ENCODE measurements at places on chromosomes 12 and 14.
A peak's percentile ranks its signal among the peaks of the same experiment; 100 is the strongest.

GRCh38 chr12:32894566-32894965 is 2.0 kb downstream of the PKP2 start:
- DNase-seq: no peak

DNA sequence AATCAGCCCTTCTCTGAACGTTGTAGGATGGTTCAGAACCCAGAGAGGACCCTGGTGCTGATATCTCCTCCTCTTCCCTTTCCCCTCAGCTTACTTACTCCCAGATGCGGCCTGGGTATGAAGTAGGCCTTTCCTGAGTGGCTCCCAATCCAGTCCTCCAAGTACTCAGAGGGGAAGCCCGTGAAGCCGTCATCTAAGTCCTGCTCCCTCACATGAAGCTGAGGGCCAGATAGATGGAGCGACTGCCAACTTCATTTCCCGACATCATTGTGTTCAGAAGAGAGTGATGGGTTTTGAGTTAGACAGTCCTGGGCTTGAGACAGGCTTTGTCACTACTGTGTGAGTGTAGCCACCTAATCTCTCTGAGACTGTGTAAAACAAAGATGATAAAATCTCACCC is 2.7 kb downstream of the APOLD1 start:
- no peak for DNase-seq

DNA sequence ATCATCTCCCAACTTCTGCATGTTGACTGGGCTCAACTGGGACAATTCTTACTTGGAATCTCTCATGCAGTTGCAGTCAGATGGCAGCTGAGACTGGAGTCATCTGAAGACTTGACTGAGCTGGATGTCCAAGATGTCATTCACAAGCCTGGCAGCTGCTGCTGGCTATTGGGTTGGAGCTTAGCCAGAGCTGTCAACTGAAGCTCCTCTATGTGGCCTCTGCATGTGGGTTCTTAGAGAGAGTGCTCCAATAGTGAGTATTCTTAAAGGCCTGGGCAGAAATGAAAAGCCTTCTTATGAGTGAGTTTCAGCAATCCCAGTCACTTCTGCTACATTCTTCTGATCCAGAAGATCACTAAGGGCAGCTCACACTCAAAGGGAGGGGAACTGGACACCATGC is 440.9 kb downstream of the LRIG3 start:
- no peak for DNase-seq

DNA sequence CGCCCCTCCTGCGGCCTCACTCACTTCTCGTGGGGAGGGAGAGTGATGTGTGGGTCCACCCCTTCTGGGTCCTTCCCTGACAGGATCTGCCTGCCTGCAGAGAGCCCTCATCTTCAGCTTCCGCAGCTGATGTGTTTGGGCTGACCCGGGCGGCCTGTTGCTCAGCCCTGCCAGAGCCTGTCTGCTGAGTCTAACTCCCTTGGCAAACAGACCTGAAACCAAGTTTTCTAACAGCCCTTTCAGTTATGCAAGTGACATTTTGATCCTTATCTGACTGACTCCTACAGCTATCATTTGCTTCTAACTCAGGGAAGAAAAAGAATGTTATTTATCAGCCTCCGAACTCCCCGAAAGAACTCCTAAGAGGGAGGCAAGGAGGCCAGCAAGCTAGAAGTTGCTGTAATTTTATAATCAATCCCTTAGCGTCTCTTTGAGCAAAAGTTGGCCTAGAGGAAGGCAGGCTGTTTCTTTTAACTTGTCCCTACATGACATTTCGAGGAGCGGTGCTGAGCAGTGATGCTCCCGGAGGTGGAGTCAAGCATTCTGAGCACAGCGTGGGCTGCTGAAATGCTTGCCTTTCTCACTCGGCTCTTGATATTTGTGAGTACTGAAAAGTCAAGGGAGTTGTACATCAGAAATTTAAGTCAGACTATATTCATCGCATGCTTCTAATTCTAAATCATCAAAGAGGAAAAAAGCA is 31.5 kb upstream of the CACNA2D4 start:
- DNase-seq: no peak

DNA sequence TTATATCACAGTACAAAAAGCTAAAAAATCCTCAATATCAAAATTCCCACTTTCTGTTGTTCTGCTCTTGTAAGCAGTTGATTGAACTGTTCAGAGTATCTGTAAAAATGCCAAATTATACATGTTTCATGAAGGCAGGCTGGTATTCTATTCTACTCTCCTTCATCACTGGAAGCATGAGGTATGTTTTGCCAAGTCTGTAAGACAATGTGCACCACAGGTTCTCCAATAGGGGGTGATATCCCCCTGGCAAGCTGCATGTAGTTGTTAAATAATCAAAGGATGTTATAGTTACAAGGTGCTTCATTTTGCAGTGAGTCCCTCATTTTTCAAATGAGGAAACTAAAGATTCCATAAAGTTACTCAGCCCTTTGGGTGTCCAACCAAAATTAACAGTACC is 15.1 kb upstream of the NEK9 start:
- DNase-seq: peak; percentile 39

- DNase-seq: no peak
Measured at GRCh38 chr14:71267691-71268090, 360.4 kb downstream of the PCNX1 start.

DNA sequence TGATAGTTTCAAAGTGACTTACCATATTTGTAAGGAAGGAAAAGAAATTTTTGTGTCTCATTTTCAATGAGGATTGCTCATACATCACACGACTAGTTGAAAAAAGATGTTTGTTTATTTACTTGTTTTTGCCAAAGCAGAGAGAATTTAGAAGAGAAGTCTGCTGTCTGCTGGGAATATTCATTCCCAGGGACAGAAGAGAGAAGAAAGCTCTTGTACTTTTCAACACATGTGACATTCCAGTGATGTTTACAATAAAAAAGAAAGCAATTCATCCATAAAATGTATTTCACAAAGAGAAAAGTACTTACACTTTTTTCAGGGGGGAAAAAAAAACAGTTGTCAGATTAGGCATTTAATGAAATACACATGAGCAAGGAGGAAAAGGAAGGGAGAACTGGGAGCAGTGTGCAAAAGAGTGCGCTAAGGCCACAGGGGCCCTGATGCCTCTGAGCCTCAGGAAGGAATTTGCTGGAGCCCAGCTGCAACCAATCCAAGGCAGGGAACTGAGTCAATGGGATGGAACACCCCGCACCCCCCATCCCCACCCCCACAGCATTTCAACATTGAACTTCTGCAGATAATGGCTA is 115.0 kb downstream of the RPAP3 start:
- no peak for DNase-seq

DNA sequence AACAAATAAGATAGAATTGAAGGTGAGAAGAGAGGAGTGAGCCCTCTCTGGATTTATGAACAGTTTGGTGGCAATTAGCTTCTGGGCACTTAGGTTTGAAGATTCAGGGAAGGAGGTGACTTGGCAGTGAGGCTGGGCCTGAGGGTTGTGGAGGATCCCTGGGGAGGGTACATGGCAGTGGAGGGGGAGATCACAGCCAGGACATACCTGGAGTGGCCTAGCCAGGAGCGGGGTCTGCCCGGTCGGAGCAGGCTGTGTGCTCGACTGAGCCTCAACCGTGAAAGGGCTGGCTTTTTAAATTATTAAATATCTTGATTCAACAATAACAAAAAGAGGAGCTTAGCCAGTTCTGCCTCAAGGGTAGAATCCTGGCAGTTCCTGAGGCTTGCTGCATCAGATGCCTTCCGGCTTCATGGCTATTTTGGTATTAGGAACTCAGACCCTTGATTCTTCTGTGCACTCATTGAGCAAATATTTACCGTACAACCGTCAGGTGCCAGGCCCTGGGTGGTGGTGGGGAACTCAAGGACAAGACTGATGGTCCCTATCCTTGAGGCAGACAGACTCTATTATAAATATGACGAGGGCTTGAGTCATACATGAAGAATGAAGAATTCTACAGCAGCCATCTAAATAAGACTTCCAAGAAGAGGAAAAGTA is 73.4 kb downstream of the SPTB start:
- DNase-seq: no peak

GRCh38 chr12:52645982-52646381 is 6.0 kb downstream of the KRT2 start:
- no peak for DNase-seq

- no peak for DNase-seq
Measured at GRCh38 chr12:26275313-26276131, 80.1 kb downstream of the SSPN start.

DNA sequence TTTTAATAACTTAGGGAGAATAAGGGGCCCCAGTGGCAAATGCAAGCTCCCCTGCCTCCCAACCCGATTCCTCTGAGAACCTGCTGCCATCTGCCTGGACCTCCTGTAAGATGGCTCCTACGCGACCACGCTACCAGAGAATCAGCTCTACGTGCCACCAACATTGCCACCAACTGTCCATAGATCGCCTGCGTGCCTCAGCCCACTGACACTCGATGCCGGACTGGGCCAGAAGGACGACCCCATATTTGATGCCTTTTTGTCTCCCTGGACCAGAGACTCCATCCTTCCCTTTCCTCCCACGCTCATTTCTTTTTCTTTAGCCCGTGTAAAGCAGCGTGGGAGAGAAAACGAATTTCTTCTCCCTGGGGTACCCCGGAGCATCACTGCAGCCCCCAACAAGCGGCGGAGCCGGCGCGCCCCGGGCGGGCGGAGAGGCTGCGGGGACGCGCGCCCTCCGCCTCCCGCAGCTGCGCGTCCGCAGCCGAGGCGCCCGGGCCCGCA is 565 bp upstream of the KLHL42 start:
- peak; percentile 36 for DNase-seq

DNA sequence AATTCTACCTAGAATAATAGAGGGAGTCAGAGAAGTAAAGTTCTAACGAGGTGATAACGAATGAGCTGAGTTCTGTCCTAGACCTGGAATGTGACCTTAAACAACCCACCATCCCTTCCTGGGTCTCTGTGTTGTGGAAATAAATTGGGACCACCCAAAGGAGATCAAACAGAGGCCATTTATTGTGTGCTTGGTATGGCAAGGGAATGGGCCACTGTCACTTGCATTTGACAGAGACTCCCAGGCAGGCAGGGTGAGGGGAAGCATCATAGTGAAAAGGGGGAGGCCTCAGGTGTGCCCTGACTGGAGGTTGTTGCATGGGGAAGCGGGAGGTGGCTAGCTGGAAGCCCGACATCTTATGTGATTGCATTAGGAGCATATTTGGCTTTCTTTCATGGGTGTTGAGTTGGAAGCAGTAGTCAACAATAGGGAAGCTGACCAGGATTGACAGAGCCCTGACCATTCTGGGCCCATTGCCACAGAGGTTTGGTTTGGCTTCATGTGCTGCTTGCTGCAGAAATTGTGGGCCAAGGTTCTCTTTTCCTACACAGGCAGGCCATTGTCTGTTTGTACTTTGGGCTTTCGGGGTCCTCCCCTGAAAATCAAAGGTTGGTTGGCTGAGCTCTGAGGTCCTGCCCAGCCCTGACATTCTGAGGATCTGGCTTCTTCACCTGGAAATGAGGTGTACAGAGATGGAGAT is 17.6 kb upstream of the FAM181A start:
- no peak for DNase-seq

DNA sequence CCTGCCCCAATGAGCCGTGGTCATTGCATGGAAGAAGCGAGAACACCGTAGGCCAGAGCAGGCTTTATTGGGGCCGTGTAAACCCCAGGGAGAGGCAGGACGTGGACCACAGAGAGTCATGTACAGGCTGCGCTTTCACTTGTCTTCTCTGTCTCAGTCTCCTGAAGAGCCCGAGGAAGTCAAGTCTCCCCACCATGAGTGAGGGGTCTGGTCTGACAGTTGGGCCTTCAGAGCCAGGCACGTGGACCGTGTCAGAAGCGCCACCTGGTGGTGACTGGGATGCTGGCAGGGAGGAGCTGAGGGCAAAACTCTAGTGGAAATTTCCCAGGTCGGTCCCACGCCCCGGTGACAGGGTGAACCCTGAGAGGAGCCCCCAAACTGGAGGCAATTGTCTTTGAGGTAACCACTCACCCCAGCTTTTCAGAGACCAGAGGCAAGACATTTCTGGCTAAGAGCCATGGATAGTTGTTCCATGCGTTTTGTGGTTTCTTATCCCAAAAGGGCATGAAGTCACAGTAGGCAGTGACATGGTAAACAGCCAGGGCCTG is 17.4 kb downstream of the RPS6KL1 start:
- DNase-seq: peak; percentile 46

- no peak for DNase-seq
Measured at GRCh38 chr12:124411953-124412645, 117.2 kb downstream of the RFLNA start.

DNA sequence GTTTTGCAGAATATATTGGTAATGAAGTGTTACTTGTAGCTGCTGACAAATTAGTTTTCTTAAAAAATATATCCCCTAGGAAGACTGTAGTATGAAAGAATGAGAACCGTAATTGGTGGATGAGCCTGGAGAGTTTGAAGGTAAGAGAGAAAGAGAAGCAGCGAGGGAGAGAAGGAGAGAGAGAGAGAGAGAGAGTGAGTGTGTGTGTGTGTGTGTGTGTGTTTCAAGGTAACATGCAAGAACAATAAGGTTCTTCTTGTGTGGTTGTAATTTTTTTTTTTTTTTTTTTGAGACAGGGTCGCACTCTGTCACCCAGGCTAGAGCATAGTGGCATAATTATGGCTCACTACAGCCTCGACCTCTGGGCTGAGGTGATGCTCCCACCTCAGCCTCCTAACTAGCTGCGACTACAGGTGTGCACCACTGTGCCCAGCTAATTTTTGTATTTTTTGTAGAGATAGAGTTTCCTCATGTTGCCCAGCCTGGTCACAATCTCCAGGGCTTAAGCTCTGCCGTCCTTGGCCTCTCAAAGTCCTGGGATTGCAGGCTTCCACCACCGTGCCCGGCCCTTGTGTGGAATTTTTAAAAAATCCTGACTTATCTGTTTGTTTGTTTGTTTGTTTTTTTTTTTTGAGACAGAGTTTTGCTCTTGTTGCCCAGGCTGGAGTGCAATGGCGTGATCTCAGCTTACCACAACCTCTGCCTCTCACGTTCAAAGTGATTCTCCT is 73.7 kb downstream of the RASSF3 start:
- no peak for DNase-seq

DNA sequence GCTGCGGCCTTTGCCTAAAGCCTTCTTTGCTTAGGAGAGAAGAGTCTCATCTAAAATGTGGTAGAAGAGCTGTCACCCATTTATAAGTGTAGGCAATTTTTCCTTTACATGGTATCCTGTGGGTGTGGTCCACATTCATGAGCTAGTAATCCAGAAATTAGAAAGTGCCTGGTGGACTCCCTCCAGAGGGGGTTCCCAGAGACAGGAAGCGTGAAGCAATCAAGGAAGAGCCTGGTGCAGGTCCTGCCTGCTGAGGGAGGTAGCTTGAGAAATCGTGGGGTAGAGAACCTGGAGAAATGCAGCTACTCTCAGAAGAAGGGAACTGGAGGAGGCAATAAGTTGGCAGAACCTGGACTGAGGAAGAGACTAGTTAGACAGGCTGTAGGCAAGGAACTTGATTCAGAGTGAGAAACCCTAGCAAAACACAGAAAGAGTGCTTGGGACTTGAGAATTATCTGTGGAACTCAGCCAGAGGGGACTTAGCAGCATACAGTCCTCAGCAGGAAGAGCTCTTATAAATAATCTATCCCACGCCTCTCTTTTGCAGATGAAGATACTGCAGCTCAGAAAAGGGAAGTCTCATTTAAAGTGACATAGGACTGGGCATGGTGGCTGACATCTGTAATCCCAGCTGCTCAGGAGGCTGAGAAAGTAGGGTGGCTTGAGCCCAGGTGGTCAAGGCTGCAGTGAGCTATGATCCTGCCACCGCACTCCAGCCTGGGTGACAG is 182.4 kb upstream of the CCND2 start:
- peak; percentile 39 for DNase-seq

GRCh38 chr14:99716850-99717681 is 33.0 kb downstream of the CYP46A1 start:
- no peak for DNase-seq

Data from GDM1 (cell line).